ENCODE measurements at places on chromosomes 6 and 20.

DNA sequence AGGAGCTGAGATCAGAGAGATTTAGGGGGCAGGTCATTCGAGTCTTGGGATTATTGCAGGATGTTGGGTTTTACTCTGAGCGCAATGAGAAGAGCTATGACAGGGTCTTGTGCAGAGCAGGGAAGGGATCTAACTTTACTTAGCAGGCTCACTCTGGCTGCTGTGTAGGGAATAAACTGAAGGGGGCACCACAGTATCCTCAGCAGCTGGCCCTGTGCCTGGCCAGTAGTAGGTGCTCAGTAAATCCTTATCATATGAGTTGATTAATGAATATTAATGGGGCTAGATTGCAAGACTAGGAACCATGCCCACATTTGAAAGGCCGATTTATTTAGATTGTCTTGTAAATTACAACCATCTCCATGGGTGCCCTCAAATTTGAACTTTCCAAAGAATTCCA lies 4.6 kb upstream of the MDGA1 start:
- no peak for DNase-seq

- no peak for DNase-seq
Observed at GRCh38 chr6:19465256-19465655, 371.9 kb upstream of the ID4 start.

DNA sequence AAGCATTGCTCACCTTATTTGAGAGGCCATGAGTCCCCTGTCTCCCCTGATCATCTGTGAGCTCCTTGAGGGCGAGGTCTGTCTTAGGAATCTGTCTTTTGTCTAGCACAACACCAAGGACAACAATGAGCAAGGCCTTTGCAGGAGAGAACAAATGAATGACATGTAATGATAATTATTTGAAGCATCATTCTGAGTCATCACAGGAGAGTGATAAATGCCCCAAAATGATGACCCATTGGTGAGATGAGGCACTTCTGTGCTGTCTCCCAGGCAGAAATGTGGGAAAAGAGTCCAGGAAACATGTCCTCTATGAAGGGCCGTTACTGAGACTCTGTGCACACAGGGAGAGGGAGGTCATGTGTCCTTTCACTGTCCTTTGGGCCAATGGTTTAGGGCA lies 105.2 kb upstream of the LRFN2 start:
- no peak for DNase-seq

GRCh38 chr6:25959890-25960536 lies 2.6 kb upstream of the TRIM38 start:
- no peak for DNase-seq

- DNase-seq = no peak
Observed at GRCh38 chr20:5315807-5316187, 957 bp downstream of the PROKR2 start.

GRCh38 chr6:87687296-87687695 lies 14.7 kb downstream of the AKIRIN2 start:
- DNase-seq = no peak

DNA sequence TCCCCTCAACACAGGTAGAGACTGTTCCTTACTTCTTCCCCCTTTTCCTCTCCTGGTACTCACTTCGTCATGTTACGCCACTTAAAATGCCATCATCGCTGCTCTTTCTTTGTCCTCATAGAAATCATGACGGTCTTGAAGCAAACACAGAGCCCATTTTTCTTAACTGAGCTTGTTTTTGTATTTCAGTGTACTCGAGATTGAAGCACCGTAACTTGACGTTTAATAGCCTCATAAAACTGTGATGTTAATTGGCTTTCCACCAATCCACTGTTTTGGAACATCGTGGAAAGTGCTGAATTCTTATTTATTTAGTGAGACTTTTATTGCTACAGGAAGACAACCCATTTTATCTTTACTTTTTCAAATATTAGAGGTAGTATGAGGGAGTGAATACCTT lies 38.7 kb downstream of the DUSP22 start:
- no peak for DNase-seq

- no peak for DNase-seq
Observed at GRCh38 chr20:63208346-63208909, 7.5 kb downstream of the YTHDF1 start.

GRCh38 chr20:19936466-19937200 lies 80.5 kb upstream of the NAA20 start:
- DNase-seq = no peak

DNA sequence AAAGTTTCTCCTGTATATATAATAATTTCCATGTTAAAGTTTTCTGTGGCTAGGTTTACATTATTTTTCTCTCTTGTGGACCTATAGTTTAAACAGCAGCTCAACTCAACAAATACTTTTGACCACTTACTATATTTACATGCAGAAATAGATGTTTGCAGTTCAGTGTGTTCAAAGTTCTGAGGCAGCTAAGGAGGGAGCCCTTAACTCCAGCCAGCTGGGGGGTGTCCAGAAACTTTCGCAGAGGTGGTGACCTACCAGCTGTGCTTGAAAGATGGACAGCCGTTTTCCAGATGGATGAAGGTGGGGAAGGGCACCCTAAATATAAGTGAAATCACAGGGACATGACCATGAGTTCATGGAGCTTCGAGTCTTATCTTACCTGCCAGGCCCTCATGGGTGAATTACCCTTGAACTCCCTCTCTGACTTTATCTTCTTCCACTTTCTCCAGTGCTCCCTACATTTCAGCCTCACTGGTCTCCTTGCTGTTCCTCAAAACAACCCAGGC lies 33.4 kb downstream of the DHX35 start:
- no peak for DNase-seq

DNA sequence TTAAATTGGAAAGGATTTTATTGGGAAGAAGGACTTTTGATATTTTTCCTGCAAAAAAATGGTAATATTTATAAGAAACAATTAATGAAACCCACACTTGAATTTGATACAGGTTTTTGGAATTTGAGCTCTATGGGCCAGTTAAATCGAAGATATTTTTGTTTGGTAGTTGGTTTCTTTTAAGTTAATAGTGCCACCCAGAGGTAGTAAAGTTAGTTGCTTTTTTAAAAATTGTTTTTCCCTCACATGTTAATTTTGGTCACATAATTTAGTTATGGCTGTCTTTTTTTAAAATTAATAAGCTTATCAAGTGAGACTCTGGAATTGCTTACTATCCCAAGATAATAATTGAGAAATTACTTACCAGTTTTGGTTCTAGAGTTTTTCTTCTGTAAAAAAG lies 7.1 kb downstream of the PRIM2 start:
- DNase-seq = no peak

GRCh38 chr6:20719980-20720379 lies 185.7 kb downstream of the CDKAL1 start:
- DNase-seq = no peak

DNA sequence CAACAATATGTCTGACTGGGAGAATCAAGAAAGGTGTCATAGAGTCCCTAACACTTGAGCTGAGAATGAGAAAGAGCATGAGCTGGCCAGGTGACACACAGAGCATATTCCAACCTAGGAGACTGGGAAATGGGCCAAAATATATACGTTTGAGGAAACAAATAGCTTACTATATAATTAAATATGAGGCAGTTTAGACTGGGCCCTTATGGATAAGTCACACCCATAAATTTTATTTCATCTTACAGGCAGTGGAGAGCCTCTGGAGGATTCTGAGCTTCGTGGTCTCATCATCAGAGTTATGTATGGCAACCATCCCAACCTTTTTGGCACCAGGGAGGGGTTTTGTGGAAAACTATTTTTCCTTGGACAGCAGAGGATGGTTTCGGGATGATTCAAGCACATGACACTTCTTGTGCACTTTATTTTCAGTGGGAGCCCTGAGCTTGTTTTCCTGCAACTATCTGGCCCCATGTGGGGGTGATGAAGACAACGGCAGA lies 12.9 kb upstream of the NQO2 start:
- no peak for DNase-seq

DNA sequence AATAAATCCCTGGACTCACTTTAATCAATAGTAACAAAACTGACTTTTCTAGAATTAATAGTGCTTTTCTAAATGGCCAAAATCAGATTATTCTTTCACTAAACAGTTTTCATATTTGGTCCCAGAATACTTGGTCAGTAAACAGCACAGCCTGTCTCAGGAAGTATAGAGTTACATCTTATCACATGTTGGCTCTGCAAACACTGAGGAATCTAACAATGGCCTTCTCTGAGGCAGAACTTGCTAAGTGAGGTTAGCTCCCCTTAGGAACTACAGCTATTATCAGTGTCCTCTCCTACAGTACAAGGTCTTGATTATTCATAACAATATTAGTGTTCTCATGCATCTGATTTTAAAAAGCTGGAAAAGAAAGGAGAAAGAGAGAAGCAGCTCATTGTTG lies 1622.8 kb downstream of the HACE1 start:
- DNase-seq = no peak

DNA sequence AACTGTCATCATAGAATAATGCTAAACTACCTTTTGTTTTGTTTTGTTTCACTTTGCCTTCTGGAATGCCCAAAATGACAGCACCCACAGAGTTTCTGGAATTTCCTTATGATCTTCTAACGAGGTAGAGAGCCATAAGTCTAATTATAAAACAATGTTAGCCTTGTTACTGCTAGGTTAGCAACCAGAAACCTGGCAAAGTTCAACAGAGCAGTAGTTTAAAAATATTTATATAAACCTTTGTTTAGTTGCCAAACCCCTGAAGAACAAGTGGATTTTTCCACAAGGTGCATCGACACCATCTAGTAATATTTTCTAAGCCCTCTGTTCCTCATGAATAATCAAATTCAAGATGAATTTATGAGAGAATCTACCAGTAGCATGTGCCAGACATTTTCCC lies 27.6 kb upstream of the IPCEF1 start:
- no peak for DNase-seq

- DNase-seq = no peak
Observed at GRCh38 chr20:50409495-50409894, 100.7 kb upstream of the PTPN1 start.

DNA sequence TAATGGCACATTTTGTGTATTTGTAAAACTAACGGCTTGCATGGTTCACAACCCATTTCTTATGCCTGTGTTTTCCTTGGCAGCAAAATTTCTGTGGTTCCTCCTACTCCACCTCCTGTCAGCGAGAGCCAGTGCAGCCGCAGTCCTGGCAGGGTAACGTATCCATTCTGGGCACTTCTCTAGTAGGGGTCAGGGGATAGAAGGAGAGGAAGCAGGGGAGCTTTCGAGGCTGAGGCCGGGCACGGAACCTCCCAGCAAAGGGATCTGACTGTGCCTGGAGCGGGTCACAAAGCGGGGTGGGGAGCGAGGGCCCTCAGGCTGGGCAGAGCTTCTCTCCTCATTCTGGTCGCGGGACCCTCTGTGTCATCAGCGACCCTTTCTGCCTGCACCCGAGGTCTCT lies 58.4 kb downstream of the SYTL3 start:
- DNase-seq = no peak

Measured in NT2/D1 (cell line).